ENCODE measurements at places on chromosomes 2 and 18.

DNA sequence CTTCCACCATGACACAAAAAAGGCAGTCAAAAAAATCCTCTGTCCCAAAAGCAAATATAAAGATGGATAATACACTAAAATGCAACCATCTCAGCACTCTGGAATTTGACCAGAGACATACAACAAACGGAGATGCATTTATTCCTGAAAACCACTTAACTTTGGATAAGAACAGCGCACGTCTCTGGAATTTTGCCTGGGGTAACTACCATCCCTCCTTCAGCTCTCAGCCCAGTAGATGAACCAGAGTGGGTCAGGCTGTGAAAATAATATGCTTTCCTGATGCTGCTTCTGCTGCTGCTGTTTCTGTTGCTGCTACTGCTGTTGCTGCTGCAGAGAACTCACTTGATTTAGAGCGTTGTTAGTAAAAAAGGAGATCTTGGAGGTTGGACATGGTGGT, 133.8 kb upstream of the ACVR2A start:
- no peak for DNase-seq

DNA sequence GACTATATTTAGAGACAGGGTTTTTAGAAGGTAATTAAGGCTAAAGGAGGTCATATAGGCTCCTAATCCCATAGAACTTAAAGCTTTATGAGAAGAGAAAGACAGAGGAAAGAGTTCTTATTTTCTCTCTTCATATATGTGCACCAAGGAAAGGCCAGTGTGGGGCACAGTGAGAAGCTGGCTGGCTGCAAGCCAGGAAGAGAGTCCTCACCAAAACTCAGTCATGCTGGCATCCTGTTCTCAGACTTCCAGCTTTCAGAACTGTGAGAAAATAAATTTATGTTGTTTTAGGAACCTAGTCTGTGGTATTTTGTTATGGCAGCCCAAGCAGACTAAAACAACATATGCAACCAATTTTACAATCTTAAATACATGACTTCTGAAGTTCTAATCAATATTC, 31.5 kb upstream of the ATIC start:
- DNase-seq: no peak

DNA sequence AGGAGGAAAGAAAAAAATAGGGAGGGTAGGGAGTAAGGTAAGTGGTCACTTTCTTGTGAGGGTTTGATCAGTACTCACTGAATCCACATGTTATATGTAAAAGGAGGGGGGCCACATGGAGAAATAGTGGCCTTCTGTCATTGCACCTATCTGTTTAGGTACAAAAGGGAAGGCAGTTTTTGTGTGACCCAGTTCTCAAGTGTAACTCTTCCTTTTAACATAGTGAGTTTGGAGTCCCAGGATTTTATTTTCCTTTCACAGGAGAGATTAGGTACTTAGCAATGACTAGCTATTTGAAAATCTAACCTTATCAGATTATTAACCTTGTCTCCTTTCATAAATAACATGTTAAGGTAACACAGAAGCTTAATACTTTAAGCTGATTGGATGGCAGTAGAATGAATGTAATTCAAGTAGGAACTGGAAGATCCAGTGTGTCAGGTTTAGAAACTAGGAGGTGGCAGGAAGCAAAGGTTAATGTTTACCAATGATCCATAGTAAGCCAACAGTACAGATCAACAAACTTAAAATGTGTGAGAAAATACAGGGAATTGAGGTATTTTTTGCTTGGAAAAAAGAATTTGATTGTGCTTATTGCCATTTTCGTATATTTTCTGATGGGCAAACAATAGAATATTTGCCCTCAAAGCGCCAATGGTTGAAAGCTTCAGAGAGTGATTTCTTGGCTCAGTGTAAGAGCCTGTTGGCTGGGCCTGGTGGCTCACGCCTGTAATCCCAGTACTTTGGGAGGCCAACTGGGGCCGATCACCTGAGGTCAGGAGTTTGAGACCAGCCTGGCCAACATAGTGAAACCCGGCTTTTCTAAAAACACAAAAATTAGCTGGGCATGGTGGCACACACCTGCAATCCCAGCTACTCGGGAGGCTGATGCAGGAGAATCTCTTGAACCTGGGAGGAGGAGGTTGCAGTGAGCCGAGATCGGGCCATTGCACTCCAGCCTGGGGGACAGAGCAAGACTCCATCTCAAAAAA, 11.3 kb downstream of the HNMT start:
- no peak for DNase-seq

DNA sequence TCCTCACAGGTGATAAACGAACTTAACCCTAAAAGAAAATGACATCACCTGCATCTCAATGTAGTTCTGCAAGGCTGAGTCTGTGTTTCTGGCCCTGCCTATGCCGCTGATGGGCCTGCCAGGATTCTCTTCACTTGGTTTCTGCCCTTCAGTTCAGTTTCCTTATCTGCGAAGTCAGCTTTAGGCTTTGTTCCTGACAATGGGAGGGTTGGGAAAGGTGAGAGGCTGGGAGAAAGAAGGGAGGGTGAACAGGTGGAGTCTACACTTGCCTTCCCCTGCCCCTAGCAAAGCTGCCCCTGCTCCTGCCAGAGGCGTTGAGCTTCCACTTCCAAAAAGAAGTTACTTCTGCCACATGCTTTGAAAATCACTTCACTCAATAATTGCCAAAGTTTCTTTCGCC, 124.0 kb upstream of the APCDD1 start:
- DNase-seq: no peak

GRCh38 chr2:110101901-110102803, 13.5 kb downstream of the MALL start:
- DNase-seq: no peak
